ENCODE measurements at places on chromosomes 7 and 10.

DNA sequence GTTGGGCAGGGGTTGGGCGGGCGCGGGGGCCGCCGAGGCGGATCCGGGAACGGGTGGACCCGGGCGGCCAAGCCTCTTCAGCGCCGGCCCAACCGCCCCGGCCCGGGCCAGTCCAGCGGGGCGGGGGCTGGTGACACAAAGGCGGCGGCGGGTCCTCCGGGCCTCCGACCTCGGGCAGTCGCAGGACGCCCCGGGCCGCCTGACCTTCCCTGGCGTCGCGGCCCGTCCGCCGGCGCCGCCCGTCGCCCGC is 54.2 kb downstream of the METTL2B start:
- DNase-seq = no peak

DNA sequence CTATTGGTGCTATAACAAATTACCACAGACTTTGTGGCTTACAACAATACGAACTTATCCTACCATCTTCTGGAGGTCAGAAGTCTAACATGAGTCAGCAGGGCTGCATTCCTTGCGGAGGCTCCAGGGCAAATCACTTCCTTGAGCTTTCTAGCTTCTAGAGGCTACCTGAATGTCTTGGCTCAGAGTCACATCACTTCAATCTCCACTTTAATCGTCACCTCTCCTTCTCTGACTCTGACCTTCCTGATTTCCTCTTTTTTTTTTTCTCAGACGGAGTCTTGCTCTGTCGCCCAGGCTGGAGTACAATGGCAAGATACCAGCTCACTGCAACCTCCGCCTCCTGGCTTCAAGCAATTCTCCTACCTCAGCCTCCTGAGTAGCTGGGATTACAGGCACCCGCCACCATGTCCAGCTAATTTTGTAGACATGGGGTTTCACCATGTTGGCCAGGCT is 44.6 kb upstream of the ANAPC16 start:
- no peak for DNase-seq

GRCh38 chr10:105586451-105587098 is 945.5 kb downstream of the SORCS3 start:
- no peak for DNase-seq

DNA sequence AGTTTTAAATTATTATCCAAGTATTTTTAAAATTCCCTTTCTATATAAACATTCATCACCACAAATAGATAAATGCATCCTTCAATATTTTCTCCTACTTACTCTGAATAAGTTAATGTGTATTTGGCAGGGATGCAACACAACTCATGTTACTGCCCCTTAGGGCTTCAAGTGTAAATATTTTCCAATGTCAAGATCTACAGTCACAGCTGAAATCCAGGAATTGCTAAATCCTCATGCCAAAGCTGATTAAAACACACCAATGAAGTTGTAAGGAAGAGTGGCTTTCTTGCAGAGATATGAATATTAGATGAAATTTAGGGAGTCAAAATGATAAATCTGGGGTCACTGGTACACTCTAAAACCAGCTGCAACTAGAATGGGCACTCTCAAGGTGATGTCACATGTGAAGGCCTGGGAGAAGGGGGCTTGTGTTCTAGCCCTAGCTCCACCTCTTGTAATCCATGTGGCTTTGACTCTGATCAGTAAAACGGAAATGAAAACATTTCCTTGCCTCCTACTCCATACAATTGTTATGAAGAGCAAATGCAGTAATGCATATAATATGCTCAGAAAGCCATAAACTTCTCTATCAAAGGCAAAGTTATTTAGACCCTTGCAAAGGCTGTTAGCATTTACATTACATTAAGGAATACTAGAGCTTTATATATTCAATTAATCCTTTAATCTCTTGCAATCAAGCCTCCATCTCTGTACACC is 228.1 kb upstream of the NFE2L3 start:
- DNase-seq = no peak

GRCh38 chr7:118615-119391 is 73.6 kb upstream of the FAM20C start:
- no peak for DNase-seq

DNA sequence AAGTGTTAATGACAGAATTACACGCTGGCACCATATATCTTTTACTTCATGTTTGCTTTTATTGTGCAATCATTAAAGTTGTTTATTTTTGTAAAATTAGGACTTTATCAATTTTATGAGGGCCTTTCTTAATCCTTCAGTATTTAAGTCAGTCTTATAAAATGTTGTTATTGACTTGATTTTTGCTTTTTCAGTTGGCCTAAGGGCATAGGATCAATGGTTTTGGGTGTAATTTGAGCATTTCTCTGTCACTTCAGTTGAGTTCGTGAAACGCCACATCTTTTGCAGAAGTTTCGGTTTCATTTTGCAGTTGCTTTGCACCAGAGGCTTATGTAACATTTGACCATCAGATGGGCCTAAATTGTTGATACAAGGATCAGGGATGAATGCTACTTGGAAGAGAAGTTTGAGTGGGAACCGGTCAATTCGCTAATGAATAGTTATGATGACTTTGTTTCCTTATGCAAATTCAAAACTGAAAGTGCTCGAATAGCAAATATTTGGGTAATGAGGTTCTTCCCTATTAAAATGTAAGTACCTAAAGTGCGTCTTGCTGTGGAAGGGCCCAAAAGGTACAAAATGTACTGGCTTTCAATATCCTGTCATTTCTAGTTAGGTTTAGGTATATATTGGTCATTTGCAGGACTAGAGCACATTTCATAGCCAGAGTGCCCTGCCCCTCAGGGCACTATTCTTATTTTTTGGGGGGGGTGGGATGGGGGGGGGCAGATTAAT is 340.9 kb downstream of the LRMDA start:
- DNase-seq = no peak

DNA sequence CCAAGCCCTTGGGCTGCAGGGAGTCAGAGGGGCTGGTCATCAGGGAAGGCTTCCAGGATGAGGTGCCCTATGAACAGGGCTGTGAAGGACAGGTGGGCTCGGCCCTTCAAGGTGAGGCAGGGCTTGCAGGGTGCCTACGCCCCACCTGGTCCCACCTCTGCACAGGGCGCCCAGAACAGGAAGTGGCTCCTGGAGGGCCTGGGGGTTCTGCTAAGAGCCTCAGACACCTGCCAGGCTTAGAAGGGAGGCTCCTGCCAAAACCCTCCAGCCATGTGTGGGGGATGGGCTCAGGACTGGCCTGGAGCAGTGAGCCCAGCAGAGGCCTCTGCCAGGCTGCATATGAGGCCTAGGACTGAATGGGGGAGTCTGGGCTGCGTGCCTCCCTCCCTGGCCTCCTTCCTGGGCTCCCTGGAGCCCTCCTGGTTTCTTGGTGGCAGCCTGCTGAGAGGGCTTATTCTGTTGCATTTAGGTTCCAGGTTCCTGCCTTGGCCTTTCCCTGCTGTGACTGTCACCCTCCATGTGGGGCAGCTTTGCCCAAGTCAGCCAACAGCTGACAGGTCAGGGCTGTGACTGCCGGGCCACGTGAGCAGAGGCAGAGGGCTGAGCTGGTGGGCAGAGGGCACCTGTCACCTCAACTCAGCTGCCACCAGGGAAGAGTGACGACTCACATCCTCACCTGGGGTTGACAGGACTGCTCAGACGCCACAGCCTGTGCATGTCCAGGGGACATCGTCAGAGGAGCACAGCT is 45.2 kb upstream of the MSMB start:
- DNase-seq = no peak

DNA sequence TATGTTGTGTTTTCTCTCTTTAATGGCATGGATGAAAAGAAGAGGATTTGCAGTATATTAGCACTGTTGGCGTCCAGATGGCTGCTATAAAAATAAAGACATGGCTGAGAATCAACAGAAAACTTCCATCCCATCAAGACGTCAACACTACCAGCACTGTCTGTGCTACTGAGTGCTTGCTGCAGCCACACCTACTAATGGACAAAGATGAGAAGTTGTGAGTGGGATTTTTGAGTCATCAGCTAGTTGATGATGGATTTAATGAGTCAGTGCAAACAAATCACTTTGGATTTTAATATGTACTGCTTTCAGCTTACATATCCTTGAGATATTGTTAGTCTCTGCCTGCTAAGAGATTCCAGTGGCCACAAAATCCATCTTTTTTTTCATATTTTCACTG is 631.0 kb upstream of the ANKRD30A start:
- no peak for DNase-seq

DNA sequence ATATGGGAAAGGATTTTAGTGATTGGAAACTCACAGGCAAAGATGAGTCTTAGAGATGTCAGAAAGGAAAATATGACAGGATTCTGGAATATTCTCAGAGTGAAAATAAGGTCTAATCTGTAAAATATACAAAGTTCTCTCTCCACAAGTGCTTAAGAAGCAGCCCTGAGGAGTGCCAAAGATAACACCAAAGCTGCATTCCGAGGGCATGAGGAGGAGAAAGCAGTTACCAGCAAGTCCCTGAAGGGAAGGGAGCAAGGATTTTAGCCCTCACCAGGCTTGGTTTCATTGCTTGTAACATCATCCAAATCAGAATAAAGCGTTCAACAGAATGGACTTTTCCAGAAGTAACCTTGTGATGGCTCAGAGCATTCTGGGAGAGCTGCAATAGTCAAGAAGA is 31.4 kb upstream of the DLX6 start:
- no peak for DNase-seq

DNA sequence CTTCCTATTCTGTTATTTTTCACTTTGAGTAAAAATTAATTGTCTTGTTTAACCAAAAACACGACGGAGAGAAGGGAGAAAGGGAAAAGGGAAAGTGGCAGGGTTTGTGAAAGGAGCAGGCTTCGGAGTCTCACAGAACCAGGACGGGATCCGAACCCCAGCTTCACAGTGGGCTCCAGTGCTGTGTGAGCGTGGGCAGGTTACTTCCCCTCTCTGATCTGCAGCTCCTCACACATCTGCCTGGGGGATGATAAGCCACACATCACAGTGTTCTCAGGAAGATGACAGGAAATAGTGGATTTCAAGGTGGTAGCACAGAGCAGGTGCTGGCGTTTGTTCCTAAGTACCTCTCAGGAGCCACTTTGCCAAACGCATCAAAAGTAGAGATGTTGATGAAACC is 94.2 kb upstream of the GPR26 start:
- no peak for DNase-seq

GRCh38 chr10:74981831-74982633 is 129.4 kb upstream of the SAMD8 start:
- DNase-seq = no peak

All from NCI-H187 treated with DMSO at 0.1 percent for 48 hours (cell line).